Cardiac atrium fibroblast (primary cell): ENCODE measurements at places on chromosomes 11 and 22. TPM values are rescaled to one million over a fixed set of nuclear protein-coding genes. Genes with fewer than 3 reads are reported as not detected.

PGA4 gene
- not detected in 2 replicates for total RNA-seq

PGA5 gene
- total RNA-seq: not detected in 2 replicates

HSD17B12 gene
- 68.8 and 101 TPM in 2 replicates for total RNA-seq

FDX1 gene
- total RNA-seq: 6.8 and 7.4 TPM in 2 replicates

KLHDC7B gene
- total RNA-seq: not detected in 2 replicates

OR4A16 gene
- not detected in 2 replicates for total RNA-seq

LDHAL6A gene
- total RNA-seq: not detected in 2 replicates

SLC22A12 gene
- total RNA-seq: not detected in 2 replicates

PRSS23 gene
- total RNA-seq: 197 and 215 TPM in 2 replicates

GRAP2 gene
- total RNA-seq: not detected in 2 replicates

VSIG10L2 gene
- not detected in 2 replicates for total RNA-seq

RAB36 gene
- 1.8 and 2.3 TPM in 2 replicates for total RNA-seq

FOLR1 gene
- not detected in 2 replicates for total RNA-seq

C22orf42 gene
- not detected in 2 replicates for total RNA-seq

CEND1 gene
- 0.97 and 2.2 TPM in 2 replicates for total RNA-seq

CLCF1 gene
- 14.6 and 18.1 TPM in 2 replicates for total RNA-seq

TTC28 gene
- total RNA-seq: 13.0 and 22.7 TPM in 2 replicates

RANGAP1 gene
- 43.9 and 68.9 TPM in 2 replicates for total RNA-seq

HOATZ gene
- total RNA-seq: not detected in 2 replicates

XKR3 gene
- total RNA-seq: not detected in 2 replicates

MAP6 gene
- 2.0 and 2.4 TPM in 2 replicates for total RNA-seq

MTFP1 gene
- 15.0 and 20.3 TPM in 2 replicates for total RNA-seq
